Stimulated activated naive CD8-positive, alpha-beta T cell treated with anti-CD3 and anti-CD28 coated beads, Interleukin-15, amount 100 ng/mL, for 72 hours (primary cell): ENCODE measurements at places on chromosomes 2 and 18.
A peak's percentile ranks its signal among the peaks of the same experiment; 100 is the strongest.

- DNase-seq, result no peak
These were observed 560.2 kb downstream of the LRP1B start for GRCh38 chr2:141570474-141571131.

GRCh38 chr2:118974103-118974993 lies 32.4 kb downstream of the MARCO start:
- DNase-seq, result no peak

DNA sequence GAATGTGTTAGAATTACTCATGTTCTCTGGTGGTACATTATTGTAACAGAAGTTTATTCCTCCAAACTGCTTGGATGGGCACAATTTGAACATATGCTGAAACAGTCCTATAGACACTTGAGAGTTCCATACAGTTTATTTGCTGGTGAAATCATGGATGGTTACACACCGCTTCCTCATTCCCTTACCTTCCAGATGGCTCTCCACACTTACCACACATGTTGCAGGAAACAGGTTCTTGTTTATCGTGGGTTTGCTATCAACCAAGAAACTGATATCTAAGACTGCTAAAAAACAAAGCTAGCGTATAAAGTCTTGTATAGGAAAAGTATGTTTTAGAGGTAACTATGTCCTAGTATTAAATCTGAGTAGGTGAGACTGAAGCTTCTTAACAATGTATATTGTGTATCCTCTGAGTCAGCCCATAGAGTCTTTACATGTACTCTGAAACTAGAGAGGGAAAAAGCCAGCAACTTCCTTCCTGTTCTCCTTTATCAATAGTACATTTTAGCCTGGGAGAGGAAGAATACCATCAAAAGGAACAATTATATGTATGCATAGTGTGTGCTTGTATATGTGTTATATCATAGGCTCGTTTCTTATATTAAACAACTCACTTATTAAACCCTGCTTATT lies 313.1 kb downstream of the PLCL1 start:
- DNase-seq, result no peak

- DNase-seq, result no peak
These were observed 7.8 kb upstream of the GPR55 start for GRCh38 chr2:230932556-230933511.

DNA sequence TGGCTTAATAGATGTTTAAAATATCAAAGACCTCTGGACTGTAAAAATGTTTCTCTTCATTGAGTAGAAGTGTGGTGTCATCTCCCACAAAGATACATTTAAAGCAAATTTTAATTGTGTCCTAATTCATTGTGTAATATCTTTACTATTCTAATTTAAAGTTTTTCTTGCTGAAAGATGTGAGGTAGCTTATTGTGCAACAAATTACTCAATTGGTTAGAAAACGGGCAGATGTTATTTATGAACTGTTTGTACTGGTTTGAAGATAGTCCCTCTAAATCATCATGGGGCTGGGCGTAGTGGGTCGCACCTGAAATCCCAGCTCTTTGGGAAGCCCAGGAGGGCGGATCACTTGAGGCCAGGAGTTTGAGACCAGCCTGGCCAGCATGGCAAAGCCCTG lies 65.3 kb downstream of the CYBRD1 start:
- DNase-seq, result no peak

- no peak for DNase-seq
These were observed 208.6 kb downstream of the RBM43 start for GRCh38 chr2:151052850-151053660.

DNA sequence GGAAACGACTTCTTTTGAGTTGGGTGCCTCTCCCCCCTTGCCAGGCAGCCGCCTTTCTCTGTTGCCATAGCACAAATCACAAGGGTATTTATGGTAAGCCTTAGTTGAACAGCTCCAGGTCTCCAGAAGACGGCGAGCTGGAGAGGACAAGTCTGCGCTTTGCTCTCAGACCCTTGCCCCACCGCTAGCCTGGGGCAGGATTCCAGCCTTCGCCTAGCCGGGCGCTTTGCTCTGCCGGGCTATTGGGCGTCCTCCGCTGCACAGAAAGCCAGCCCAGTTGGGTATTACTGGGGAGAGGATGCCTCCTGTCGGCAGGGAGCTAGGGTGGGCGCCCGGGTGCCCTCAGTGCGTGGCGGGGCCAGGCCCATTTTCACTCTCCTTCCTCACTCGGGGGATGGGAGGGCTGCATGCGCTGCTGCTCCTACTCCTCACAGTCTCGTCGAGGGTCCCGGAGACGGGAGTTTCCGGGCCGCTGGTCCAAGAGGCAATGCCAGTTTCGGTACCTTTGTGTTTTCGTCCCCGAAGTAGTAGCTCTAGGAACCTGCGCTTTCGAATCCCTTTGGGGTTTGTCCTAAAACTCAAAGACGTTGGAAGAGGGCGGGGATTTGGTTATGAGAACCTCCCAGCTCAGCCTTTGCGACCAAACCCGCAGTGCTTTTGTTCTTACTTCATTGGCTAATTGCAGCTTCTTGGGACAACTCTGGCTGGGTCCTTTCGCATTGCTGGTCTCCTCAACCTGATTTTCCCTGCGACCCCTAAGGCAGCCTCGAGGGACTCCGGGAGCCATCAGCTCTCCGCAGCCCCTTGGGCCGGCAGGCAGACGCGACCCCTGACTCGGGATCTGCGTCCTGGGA lies 3.6 kb upstream of the DLX2 start:
- DNase-seq, result peak; percentile 68

- no peak for DNase-seq
These were observed 64.0 kb upstream of the DNMT3A start for GRCh38 chr2:25405611-25406295.

DNA sequence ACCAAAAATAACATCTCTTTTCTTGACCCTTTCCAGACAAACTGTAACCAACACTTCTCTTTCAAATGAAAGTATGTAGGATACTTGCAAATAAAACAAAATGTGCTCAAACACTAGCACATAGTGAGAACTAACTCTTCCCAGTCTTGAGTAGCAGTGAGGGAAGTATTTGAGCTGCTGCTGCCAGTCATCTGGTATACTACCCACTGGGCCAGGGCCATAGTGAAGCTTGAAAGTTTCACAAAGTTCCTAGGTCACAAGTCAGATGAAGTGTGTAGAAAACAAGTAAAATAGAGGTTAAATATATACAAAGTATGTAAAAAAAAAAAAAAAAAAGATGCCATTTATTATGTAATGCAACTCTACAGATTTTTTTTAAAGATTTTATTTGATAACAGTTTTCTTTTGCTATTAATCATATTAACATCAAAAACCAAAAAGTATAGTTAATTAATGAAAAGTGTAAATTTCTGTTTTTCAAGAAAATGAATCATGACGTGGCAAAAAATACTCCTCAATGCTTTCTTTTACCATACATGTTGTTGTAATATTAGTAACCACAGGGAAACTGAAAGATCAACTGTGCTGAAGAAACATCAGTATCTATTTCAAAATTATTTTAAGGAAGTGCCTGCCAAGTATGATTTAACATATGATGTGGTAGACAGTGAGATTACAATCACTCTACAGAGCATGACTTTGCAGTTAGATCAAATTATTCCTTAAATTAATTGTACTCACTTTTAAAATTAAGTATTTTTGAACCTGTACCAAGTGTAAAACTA lies 21.6 kb upstream of the TRIB2 start:
- DNase-seq, result no peak

- no peak for DNase-seq
These were observed 40.6 kb upstream of the CCNYL1 start for GRCh38 chr2:207670887-207671286.

DNA sequence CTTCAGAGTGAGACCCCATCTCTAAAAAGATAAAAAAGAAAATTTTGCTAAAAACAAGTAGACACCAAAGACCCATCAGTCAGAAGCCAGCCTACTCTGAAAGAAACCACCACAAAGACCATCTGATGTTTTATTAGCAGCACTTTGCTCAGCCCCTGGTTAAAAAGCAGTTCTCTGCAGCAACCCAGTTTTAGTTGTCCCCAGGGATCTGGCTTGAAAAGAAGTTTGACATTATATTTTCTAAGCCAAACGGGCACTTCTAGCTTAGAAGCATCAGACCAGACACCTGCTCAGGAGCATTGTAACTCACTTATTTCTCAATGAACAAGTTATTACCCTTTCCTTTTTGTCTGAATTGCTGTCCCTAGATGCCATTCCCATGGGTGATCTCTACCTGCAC lies 164.2 kb upstream of the ETAA1 start:
- DNase-seq, result no peak

- no peak for DNase-seq
These were observed 55.0 kb downstream of the TMEM163 start for GRCh38 chr2:134663451-134664450.

DNA sequence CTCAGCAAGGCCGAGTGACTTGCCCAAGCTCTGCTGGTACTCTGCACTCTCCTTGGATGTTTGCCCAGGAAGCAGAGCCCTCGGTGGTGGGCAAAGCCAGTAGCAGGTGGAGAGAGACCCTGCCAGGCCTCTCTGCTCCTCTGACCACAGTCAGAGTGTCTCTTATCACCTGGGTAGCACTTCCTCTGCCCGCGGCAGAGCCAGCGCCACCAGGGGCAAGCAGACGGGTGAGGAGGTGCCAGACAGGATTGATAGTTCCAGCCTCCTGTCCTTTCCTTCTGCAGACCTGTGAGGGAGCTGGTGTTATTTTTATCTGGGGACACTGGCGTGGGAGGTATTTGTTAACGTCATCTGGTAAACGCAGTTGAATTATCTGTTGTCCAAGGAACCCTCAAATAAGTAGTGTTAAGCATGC lies 152.9 kb downstream of the SMAD7 start:
- no peak for DNase-seq

DNA sequence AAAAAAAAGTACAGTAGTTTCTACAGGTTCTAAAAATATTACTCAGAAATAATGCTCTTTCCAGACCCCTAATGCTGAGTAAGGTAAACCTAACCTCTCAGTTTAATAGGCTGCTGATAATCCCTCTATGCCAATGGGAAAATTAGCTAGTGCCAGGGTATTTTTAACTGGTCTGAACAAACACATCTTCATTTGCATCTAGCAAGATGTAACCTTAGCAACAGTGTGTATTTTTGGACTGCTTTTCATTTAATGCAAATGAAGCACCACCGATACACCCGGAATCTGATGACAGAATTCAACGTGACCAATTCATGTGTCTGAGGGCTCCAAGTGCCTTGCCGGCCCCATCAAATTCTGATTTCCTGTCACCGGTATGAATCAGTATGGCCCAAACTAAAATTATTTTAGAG lies 47.4 kb upstream of the CYRIA start:
- DNase-seq, result no peak

- DNase-seq, result no peak
These were observed 117.0 kb downstream of the PKP4 start for GRCh38 chr2:158573739-158574138.

- DNase-seq, result no peak
These were observed 1.6 kb downstream of the TMEM185B start for GRCh38 chr2:120221616-120222015.

GRCh38 chr2:111679202-111679601 lies 204.8 kb downstream of the ANAPC1 start:
- DNase-seq, result no peak

DNA sequence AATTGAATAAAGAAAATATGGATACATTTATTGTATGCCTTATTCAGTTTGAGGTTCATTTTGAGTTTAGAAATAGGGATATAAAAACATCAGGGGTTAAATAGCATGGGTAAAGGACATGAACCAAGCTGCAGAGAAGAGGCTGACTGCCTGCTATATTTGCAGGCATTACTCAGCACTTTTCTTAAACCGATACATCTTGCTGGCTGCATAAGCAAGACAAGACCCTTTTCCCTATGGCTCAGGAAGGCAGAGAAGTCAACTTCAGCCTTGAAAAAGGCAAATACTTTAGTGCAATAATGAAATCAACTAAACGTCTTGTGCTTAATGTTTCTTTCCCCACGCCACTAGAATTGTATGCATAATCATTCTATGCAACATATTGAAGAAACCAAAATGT lies 36.4 kb downstream of the SCN1A start:
- DNase-seq, result no peak

DNA sequence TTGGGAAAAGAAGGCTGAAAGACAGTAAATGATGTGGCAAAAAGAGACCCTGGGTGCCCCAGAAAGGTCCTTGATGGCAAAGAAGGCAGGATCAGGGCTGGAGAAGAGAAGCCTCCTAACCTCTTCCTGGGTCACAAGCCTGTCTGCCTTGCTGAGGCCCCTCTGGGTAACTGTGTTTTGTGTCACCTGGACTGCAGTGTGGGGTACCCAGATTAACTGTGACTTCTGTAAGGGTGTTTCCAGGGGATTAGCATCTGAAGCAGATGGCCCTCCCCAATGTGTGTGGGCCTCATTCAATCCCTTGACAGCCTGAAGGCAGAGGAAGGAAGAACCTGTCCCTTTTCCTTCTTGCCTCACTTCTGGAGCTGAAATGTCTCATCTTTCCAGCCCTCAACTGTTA lies 35.6 kb upstream of the APCDD1 start:
- no peak for DNase-seq

DNA sequence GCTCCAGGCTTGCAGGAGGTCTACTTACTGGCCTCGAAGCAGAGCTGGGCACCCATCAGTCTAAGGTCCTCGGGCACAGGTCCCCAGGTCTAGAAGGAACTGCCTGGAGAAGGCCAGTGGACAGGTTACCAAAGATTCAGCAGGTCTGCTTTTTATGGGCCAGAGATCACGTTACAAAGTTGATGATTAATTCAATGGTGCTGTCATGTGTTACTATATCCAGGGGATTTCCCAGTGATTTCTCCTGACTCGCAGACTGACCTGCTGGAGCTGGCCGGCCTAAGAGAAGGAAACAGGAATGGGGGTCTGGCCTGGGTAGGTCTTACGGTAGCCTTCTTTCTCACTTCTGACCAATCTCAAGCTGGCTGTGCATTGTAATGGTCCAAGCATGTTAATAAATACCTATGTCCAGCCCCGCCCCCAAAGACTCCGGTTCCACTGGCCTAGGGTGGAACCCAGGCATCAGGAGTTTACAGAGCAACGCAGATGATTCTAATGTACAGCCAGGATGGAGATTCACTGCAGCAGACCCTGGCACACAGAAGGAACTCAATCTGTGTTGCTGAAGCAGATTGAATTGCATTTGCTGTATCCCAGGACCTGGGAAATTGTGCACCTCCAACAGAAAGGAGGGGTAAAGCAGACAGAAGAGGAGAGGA lies at the start of gene NEURL3:
Gene NEURL3, minus strand, starts transcription at position 127 of the 659 bp plus-strand sequence. Its CDS starts 71 bp downstream, at position 56.
- DNase-seq, result no peak

GRCh38 chr18:62128157-62128556 lies 58.7 kb downstream of the PIGN start:
- DNase-seq, result no peak

GRCh38 chr2:201831469-201831868 lies 25.1 kb downstream of the CDK15 start:
- no peak for DNase-seq

- DNase-seq, result no peak
These were observed 22.7 kb upstream of the KCNG3 start for GRCh38 chr2:42516418-42516901.

GRCh38 chr2:235854276-235854675 lies 313.9 kb downstream of the GBX2 start:
- DNase-seq, result no peak

DNA sequence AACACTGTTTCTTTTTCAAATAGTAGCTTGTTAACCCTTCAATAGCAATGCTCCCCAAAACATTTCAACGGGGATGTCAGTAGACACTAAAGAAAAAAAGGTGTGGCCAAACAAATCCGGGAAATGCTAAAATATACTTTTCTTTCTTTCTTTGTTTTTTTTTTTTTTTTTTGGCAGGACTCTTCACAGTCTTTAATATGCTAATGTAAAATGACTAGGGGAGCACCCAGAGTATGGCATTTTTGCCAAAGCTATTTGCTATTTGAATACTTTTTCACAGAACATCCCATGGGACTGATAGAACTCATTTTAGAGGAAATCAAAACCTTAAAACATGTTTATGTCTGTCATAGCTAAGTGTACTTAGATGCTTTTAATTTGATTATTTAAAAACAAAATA lies 32.1 kb downstream of the ATF2 start:
- no peak for DNase-seq
